ENCODE measurements at places on chromosomes 3 and 15.
A peak's percentile ranks its signal among the peaks of the same experiment; 100 is the strongest.

DNA sequence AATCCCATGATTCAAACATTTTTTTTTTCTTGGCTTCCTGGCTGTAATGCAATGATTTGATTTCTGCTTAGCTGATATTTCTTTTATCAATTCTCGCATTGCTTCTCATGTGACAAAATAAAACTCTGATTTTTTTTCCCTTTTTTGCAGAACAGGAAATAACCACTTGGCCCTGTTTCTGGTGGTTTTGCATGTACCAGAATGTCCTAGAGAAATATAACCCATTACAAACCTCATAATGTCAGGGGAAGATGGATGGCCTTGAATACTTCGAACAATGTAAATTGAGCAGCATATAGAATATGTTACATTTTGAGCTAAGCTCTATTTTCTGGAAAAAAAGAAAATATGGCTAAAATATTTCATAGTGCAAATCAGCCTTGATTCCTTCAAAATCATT, 275.6 kb downstream of the RAP2B start:
- DNase-seq = no peak

DNA sequence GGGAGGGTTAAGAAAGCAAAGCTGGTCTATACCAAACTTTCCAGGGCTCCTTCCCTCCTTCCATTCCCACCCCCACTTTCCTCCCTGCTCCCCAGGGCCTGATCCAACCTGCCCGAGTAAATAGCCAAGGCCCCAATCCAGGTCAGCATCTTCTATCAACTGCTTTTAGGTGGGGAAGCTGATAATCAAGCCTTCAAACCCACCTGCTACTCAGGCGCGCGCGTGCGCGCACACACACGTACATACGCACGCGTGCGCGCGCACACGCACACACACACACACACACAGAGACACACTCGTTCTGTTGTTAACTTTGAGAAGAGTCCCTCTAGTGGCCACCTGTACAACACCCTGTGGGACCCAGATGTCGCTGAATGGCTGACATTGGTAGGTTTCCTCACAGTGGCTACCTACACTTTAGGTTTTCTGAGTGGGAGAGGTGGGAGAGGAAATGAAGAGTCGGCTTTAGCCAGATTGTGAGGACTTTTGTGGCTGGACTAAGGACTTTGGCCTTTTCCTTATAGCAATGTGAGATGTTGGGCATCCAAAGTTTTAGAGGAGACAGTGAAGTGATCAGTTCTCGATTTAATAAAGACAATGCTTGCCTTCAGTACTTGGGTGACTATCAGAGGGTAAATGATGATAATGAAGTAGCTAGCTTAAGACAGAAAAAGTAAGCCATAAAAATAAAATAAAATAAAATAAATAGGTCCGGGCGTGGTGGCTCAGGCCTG, 179.9 kb upstream of the C2CD4B start:
- DNase-seq = peak; percentile 68

DNA sequence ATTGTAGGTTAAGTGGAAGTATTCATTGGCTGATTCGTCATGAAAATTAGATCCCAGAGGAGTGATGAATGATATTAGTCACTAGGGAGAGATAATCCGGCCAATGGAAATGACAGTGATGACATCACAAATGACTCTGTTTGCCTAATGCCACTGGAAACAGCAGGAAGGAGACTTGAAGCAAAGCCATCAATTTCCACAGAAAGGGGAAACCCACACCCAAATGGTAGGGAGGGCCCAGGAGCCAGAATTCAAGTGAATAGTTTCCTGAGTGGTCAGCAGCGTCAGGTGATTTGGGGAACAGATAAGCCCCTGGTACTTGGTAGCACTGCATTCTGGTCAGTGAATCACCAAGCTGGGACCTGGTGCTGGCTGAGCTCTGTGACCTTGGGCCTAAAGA, 3.3 kb upstream of the ADAMTS9 start:
- no peak for DNase-seq

- DNase-seq = no peak
Observed at GRCh38 chr3:189587664-189588040, 43.5 kb upstream of the TP63 start.

DNA sequence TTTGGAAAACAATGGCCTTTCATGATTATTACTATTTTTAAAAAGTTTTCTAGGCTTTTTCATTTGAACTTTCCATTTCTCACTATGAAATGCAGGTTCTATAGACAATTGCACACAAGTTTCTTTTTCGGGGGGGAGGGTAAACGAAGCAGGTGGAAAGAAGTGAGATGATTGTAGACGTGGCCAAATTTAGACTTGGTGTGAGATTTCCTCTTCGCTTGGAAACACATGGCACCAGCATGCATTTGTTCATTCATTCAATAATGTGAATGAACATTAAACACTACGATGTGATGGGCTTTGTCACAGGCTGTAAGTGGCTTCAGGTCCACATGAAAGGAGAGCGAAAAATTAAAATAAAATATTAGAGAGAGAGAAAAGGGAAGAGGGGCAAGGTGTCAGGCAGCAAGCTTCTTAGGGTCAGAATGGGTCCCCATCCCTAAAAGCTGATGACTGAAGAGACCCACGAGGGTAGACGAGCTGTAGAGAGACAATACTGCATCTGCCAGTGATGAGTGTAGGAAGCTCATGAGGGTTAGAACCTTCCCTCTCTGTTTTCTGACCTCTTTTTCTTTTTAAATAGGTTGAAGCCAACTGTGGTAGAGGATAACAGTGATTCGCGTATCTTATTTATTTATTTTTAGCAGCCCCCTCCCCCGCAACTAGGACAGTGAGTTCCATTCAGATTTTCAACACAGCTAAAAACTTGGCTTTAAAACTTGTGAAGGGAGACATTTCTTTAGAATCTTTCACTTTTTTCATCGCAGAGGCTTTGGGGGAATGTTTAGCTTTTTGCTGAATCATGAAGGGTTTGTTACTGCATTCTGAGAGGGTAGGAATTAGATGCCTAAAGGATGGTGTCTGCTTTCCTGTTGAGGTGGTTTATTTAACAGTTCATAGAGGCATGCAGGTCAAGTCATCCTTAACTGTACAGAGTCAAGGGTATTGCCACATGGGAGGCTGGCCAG, 36.2 kb downstream of the GAP43 start:
- no peak for DNase-seq

DNA sequence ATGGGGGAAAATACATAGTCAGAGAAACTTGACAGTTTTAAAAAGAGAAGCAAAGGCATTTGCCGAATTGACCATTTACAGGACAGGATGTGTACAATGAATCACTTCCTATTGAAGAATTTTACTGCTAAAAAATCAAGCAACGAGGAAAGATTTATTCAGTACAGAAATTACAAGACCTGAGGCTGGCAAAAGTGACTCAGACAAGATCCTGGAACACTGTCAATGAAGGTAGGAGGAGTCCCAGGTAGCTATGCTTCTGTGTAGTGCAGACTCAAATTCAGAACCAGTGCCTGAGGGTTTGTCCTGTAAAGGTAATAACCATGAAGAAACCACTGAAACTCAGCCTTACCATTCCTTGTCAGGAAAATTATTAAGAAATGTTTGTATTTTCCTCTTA, 120.9 kb downstream of the ZMAT3 start:
- no peak for DNase-seq

- no peak for DNase-seq
Observed at GRCh38 chr15:79922512-79923078, 25.8 kb upstream of the MTHFS start.

DNA sequence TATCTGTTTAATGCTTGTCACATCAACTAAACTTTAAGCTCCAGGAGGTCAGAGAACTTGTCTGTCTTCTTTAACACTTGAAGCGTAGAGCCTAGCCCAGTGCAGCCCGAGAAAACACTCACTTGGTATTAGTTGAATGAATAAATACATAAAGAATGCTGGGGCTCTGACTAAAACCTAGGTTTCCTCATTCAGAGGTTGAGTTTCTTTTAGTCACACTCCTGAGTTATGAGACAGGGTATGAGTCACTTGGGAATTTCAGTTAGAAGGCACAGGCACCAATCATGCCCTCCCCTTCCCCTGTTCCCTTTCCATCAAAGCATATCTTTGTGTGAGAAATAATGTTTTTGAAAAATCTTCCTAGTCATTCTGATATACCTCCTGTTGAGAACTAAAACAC, 589.8 kb upstream of the DPPA4 start:
- no peak for DNase-seq

GRCh38 chr15:73028831-73029451, 23.3 kb upstream of the NEO1 start:
- DNase-seq = no peak

DNA sequence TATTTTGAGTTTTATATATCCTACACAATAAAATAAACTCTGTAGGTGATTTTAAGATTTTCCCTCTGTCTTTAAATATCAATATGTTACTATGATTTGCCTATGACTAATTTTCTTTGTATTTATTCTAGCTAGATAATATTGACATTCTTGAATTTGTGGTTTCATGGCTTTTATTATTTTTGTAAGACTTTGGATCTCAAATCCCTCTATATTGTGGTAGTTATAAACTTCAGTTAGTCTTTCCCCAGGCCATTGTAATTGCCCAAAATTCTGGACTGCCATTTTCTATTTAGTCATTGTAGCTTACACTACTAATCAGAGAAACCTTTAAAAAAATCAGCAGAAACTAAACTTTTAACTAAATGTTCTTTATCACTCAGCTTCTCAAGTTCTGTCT, 1559.3 kb upstream of the GBE1 start:
- DNase-seq = no peak

- no peak for DNase-seq
Observed at GRCh38 chr3:22172964-22173363, 422.0 kb upstream of the ZNF385D start.

DNA sequence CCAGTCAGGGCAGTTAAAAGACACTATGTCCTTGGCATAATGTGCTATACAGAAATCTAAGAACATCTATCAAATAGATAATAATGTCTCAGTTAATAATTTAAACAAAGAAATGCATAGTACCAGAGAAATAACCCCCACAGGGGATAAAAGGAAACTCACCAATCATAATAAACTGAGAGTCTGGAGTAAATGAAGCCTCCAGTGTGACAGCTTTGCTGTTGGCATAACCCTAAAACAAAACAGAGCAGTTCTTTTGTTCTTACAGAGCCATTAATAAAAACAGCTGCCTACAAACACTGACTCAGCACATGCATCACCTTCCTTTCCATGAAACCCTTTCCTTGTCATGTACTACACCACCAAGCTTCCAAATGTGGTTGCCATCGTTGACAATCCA, 13.5 kb downstream of the PPM1M start:
- DNase-seq = no peak

DNA sequence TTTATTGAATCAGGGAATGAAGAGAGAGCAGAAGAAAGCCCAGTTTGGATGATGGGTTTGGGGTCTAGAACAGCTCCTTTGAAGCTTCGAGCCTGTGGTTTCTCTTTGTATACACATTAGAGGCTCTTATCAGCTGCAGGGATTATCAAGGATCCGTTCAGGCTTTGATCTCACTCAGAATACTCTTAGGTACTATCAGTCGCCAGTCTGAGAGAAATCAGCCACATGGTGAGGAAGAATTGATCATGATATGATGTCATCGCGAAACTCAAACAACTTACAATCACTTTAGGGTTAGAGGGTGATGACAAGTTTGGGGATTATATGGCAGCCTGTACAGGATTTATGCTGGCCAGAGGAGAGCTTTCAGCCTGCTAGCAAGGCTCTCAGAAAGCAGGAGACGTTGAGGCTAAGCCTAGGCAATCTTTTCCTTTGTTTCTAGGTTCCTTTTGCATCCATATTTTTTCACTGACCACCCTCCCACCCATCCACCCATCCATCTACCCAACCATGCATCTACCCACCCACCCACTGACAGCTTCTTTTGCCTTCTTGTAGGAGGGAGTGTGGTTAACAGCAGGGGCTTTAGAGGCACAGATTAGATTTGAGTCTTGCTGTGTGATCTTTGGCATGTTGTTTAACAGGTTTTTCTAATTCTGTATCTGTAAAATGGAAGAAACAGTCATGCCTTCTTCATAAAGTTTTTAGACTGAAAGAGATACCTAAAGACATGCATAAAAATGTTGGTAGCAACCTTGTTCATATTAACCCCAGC, 330.4 kb upstream of the LRRFIP2 start:
- DNase-seq = no peak

GRCh38 chr15:60509470-60509869, 30.5 kb upstream of the ICE2 start:
- no peak for DNase-seq

- no peak for DNase-seq
Observed at GRCh38 chr3:16534640-16535262, 21.3 kb upstream of the RFTN1 start.

DNA sequence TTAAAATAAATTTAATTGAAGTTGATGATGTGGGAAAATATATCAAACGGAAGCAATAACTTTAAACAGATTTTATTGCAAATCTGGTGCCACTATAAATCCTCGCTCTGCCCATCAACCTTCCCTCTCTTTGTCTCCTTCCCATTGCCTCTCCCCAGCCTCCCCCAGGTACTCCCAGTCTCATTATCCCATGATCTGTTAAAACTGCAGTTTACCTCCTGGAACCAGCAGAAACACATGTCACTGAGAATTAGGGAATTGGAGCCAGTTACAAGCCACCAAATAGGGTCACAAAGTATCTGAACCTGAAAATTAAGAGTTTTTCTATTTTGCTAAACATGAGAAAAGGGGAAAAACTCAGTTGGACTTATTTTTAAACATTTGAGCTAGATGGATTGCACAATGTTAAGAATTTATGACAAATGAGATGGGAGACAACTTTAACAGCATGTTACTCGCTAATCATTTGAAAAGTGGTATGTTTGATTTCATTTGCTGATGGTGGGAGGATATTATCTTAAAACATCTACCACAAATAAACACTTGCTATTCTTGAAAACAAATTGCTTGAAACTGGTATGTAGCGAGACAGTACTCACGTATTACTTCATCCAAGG, 2.4 kb downstream of the PLCH1 start:
- no peak for DNase-seq

DNA sequence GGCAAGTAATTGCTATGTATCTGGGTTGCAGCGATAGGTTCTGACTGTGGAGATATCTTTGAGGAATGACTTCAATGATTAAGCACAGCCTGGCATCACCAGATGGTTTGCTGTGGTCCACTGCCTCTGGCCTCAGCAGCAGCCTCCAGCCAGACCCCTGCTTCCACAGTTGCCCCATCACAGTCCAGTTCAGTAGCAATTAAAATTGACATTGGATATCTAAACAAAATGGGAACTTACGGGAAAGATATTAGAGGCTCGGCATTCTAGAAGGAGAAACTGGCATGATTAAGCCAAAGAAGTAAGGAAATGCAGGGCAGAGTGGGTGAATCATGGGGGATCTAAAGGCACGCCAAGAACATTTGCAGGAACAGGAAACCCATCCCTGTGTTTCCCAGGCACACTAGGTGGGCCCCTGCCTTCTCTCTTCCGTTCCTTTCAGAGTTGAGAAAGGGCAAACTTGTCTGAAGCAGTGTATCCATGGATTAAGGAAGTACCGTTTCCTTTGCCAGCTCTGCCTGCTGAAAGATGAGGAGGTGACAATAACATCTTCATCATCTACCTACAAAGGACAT, 36.3 kb upstream of the SH3BP5 start:
- no peak for DNase-seq

DNA sequence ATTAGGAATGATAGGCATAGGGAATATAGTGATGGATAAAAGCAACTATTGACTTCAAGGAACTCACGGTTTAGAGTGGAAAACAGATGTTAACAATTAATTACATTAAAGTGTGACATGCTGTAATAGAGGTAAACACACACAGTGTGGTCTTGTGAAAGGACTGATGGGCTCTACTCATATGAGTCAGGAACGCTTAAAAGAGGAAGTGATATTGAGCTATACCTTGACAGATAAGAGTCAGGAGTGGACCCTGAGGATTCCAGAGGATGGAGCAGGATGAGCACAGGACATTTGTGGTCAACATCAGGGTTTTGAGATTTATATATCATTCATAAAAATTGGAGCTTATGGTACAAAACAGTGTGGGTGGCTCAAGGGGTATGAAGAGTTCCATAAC, 11.0 kb downstream of the EXOG start:
- DNase-seq = no peak

- DNase-seq = no peak
Observed at GRCh38 chr3:160986069-160986468, 119.1 kb downstream of the B3GALNT1 start.
